ENCODE measurements at places on chromosomes 6 and 20.
A peak's percentile ranks its signal among the peaks of the same experiment; 100 is the strongest.

- no peak for DNase-seq
Observed at GRCh38 chr6:119962505-119962904, 612.9 kb upstream of the MAN1A1 start.

DNA sequence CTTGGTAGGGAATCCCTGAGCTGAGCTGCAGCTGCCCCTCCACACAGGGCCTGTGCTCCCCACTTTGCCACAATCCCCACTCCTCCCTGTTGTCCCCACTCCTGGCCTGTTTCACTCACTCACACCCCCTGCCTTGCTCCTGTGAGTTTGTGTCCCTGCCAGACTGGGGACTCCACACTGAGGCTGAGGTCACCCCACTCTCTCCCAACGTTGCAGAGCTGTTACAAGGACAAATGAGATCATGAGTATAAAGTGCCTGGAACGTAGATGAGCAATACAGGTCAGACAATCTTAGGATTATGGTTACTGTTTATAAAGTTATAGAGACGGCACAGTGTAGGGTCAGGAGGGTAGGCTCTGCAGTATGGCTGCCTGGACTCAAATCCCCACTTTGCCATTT, 426.0 kb upstream of the SULF2 start:
- DNase-seq = no peak

DNA sequence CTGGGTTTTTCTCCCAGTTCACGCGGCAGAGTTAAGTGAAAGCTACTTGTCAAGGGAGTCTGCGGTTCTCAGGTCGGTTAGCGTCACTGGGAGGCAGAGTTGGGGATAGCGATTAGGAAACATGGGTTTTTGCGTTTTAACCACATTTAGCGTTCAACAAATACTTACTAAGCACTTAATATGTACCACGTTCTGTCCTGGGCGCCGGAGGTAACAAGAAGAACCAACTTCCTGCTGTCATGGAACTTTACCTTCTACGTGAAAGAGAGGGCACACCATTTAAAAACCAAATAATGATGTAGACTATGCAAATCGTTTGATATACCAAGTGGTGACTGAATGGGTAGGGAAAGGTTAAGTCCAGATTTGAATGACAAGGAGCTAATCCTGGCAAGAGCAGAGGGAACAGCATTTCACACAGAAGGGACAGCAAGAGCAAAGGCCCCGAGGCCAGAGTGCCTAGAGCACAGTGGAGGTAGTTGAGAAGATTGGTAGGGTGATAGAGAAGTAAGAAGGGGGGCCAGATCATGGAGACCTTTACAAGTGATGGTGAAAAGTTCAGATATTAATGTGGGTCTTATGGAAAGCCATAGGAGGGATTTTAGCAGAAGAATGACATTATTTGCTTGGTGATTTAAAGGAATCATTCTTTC, 744 bp downstream of the RIOK1 start:
- DNase-seq = no peak

GRCh38 chr20:60092729-60093128, 134.5 kb downstream of the CDH26 start:
- DNase-seq = no peak

GRCh38 chr6:19723545-19723944, 113.6 kb upstream of the ID4 start:
- DNase-seq = peak; percentile 70

DNA sequence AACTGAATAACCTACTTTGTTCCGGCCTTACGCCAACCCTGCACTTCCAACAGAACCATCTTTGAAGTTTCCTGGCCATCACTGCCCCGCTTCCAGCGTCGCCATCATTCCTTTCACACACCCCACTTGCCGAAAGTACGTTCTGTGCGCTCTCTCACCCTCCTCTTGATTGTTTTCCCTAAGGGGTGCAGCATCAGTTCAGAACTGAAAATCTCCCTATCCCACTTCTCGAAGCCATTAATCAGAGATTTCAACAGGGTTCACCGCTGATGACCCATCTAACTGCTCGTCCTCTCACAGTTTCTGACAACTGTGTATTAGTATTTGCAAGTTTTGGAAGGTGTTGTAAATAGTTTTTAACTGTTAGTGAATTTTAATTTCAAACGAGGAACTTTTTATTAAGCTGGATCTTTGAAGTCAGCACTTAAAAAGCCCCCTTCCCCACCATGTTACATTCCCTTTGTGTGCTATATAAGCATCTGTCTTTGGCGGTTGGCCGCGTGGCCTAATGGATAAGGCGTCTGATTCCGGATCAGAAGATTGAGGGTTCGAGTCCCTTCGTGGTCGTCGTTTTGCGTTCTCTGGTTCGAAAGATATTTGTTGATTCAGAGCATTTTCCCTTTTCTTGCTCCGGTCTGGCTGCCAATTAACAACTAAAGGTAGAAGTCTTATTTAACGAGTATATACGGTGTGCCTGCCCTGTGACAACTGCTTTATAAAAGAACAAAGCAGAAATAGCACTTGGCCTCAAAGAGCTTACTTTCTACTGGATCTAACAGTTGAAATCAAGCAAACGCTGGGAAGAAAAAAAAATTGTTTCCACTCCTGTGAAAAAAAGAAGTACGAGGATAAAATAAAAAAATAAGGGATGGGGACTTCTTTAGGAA, 42.6 kb downstream of the TRIM27 start:
- DNase-seq = peak; percentile 81

DNA sequence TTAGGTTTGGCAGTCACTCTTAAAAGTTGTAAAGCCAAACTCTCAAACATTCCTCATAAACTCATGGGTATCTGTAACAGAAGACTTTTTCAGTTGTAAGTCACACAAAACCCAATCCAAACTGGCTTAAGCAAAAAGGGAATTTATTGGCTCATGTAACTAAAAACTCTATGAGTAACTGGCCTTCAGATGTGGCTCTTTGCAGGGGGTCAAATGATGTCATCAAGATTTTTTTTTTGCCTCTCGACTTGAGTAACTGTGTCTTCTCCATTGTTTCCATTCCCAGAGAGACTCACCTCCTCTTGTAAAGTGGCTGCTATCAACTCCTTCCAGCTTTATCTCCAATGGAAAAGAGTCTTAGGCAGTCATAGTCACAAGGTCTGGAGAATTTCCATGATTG, 645.0 kb downstream of the DHX35 start:
- no peak for DNase-seq

GRCh38 chr6:2765896-2766766, 938 bp downstream of the WRNIP1 start:
- peak; percentile 46 for DNase-seq

- no peak for DNase-seq
Observed at GRCh38 chr6:3546121-3546520, 89.3 kb upstream of the SLC22A23 start.

GRCh38 chr20:47782076-47782475, 3.2 kb downstream of the SULF2 start:
- no peak for DNase-seq

GRCh38 chr6:72972579-72972978, 252.7 kb downstream of the KHDC1L start:
- no peak for DNase-seq

DNA sequence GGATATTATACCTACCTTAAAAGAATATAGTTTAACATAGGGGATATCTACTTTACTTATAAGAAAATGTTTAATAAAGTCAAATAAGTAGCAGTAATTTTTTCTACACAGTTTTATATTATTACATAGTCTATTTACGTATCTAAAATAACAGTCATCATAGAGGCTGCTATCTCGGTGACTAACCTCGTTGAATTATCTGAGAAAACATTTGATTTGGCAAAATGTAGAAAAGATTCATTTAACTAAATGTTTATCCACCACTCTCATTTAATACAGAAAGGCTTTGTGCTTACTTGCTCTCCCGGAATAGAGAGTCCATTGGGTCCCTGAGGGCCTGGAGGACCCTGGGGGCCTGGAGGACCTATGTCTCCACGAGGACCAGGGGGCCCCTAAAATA, 103.6 kb downstream of the COL12A1 start:
- peak; percentile 15 for DNase-seq

DNA sequence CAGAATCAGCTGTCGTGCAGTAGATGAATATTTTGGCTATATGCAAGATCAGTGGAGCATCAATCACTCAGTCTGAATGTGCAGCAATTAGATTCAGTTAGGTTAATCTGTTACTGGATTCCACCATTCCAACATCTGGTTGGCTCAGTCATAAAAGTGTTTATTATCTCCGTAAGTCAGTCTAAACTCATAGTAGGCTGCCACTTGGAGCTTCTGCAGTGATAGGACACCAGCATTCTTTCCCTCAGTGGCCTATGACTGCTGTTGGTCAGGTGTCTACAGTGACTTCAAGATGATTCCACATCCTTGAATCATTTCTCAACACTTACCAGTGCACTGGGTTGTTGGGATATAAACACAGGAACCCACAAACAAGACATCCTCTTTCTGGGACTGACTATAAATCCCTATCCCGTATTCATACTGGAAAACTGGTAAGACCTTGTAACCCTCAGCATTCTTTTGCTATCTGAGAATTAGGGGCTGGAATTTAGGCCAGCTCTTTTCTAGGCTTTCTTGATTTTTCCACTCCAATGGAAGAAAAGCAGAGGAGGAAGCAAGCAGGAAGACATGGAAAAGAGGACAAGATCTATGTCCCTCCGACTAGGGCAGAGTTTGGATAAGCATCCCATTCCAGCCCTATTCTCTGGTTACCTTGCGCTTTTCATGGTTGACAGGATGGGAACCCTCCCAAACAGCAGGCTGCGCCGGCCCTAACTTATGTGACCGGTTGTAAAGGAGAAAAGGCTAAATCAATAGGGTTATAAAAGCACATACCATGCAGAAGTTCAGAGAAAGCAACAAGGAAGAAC, 919.6 kb downstream of the KIF16B start:
- DNase-seq = no peak

DNA sequence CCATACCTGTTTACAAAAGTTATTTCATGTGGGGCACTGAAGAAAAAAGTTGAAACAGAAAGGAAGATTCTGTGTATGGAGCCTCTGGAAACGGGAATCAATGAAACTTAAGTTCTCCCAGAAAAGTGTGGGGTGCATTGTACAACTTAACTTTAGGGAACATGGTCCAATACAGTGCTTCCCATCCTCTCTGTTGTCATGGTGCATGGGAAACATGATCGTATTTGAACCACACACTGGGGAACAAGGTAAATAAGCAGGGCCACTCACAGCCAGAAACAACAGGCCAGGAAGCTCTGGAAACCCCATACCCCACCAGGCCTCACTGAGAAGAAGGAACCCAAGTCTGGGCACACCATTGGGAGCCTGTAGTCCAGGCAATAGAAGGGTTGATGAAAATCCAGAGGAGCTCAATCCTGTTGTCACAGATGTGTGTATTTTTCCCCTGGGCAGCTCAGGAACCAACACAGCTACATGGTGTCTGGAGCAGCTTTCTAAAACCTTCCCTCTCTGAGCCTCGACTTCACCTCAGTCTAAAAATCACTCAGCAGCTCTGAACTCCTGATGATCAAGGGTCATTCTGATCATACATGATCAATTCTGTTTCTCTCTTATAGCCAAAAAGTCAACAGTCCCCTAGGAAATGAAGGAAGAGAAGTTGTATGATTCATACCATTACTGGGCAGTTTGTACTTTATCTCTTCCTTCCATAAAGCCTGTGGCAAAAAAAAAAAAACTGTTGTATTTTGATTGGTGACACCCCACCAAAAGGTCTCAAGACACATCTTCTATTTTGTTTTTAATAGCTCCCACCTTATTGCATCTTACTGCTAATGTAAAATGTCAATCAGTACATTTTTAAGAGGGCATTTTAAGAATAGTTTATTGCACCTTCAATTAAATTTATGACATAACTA, 198.5 kb upstream of the TAB2 start:
- DNase-seq = no peak

- no peak for DNase-seq
Observed at GRCh38 chr6:168134560-168135201, 55.7 kb upstream of the FRMD1 start.

- DNase-seq = no peak
Observed at GRCh38 chr6:53924277-53924676, 129.5 kb downstream of the LRRC1 start.

DNA sequence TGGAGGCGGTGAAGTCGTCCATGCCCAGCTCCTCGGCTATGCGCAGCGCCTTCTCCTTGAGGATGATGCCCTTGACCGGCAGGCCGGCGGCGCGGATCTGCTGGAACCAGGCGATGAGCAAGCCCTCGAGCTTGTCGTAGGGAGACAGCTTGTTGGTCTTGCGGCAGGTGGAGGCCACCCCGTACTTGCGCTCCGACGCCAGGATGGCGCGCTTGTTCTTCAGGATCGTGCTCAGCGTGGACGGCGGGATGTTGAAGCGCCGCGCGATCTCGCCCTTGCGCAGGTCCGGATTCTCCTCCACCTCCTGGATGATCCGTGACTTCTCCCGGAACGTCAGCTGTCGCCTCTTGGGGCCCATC, 435 bp downstream of the CENPB start:
- peak; percentile 70 for DNase-seq

DNA sequence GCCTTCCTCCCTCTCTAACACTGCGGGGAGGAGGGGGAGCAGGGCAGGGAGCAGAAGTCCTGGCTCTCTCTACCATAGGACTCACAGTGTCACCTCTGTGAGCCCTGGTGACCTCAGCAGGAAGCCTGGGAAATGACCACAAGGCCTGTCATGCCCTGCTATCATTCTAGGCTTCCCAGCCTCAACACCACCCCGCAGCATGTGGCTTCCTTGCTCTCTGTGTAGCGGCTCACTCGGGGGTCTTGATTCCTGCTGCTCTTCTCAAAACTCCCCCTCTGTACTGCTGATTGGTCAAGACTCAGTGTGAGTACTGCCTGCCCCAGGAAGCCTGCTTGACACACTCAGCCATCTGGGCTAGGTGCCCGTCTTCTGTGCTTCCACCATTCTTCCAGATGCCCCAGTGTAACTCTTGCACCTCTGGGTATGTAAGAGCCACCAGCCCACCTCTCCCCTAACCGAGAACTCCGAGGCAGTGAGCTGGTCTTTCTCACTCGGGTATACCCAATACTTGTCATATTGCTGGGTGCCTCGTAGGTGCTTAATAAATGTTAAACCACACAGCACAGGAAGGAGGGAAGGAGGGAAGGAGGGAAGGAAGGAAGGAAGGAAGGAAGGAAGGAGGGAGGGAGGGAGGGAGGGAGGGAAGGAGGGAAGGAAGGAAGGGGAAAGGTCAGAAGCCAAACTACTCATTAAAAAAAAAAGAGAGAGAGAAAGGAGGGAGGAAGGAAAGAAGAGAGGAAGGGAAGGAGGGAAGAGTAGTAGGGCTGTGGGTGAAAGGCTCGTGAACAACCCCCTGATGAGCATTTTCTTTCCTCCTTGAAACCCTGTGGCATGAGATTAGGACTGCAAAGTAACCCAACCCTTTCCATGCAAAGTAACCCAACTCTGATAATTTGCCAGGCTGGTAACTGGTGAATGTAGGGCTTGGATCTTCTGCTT, 5.0 kb downstream of the MDFI start:
- no peak for DNase-seq
